Stimulated activated CD4-positive, alpha-beta T cell treated with anti-CD3 and anti-CD28 coated beads, Interleukin-2, amount 100 ng/mL, for 48 hours (primary cell): ENCODE measurements at places on chromosomes 16 and 17.

DNA sequence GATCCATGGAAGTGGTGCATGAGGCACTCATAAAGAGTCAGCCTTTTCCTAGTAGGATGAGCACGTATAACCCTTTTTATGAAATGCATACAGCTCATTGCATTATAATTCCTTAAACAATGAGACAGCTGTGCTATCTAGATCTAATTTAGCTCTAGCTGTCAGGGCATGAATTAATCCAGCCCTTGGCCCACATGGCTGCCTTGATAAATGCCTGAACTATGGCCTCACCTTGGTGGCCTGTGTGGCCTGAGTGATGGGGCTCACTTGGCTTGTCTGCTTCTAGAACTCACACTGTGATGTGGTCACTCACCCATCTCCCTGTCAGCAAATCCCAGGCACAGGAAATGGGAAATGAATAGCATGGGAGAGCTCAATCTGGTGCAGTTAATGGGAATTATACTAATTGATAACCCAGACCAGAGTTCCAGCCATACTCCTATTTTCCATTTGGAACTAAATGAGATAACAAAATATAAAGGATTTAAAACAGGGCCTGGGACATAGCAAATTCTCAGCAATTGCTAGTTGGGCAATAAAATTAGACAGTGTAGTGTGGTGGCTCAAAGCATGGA is 153.6 kb downstream of the HS3ST2 start:
- no peak for DNase-seq

DNA sequence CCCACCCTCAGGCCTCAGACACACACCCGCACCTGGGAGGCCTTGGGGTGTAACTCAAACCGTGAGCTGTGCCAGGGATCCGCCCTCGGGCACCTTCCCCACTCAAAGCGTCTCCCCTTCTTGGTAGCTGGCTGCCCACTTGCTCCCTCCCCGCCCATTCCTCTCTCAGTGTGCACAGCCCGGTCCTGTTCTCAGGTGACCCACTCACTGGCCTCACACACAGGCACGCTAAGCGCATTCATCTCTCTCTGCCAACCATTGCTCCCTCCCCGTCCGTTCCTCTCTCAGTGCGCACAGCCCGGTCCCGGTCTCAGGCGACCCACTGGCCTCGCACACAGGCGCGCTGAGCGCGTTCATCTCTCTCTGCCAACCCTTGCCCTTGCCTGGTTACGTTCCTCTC is 20.8 kb downstream of the WDR45B start:
- DNase-seq, result no peak

DNA sequence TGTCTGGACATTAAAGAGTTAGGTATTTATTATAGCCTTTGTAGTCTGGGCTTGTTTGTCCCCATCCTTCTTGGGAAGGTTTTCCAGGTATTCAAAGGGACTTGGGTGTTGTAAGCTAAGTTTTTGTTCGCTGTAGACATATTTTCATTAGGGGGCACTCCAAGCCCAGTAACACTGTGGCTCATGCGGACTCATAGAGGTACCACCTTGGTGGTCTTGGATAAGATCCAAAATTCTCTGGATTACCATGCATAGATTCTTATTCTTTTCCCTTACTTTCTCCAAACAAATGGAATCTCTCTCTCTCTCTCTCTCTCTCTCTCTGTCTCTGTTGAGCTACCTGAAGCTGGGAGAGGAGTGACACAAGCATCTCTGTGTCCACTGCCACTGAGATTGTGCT is 48.9 kb downstream of the ERCC4 start:
- DNase-seq, result no peak

DNA sequence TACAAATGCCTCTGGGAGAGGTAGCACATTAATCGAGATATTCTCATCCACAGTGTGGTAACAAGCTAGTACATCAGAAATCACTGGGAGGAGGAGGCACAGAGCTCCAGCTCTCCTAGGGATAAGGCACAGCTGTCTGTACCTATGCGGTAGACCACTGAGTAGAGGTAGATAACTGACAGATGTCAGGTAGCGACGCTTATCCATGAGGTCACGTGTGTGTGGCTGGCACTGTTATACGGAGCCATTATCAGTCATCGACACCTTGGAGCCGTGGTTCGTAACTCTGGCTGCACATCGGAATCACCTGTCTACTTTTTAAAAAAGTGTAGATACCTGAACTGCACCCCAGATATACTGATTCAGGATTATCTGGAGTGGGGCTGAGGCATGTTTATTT is 102.4 kb downstream of the SNX11 start:
- DNase-seq, result no peak

GRCh38 chr17:62098623-62099231 is 33.6 kb upstream of the MED13 start:
- DNase-seq, result no peak

DNA sequence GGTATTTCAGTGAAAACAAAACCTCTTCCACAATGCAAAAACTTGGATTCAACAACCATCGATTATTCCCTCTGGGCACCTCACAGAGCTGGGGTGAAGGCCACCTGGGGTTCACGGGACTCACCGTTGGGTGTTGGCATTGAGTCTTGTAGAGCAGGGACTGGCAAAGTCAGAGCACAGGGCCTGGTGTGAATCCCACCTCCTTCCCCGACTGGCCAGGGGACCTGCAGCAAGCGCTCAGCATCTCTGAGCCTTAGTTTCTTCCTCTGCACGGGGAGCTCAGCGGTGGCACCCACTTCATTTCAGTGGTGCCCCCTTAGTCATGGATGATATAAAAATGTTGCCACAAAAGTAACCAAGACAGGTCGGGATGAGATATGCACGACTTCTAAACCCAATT is 100.4 kb downstream of the METRNL start:
- no peak for DNase-seq
